Aorta (tissue), 5 donors: ENCODE measurements at places on chromosomes 16 and 17.

DNA sequence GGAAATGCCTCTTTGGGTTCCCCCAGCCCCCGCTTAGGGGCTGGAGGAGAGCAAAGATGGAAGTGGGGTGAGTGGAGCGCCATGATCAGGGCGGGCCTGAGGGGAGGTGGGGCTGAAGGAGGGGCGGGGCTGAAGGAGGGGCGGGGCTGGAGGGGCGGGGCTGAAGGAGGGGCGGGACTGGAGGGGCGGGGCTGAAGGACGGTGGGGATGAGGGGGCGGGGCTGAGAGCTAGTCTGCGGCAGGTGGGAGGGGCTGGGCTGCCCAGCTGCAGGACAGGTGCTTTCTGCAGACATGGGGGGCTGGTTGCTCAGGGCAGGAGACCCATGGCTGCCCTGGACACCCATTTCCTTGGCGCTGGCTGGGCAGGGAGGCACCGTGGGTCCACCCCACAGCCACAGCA lies 39.1 kb upstream of the PABPN1L start:
- DNase-seq, result no peak

- DNase-seq, result no peak
Measured at GRCh38 chr17:81040791-81041337, 5.9 kb downstream of the BAIAP2 start.

DNA sequence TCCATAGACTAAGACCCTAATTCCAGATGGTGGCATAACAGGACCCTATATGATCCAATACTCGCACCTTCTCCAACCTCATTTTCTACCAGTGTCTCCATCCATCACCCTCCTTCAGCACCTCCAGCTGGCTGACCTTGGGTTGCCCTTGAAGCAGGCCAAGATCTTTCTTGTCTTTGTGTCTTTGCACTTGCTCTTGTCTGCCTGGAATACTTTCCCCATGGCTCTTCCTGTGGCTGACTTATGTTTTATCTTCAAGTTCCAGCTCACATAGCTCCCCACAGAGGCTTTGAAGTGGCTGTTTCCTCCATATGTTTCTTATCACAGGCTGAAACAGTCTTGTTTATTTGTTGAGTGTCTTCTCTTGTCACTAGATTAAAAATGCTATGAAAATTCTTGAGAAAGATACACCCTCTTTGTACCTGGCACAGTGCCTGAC lies 29.6 kb upstream of the MMD start:
- no peak for DNase-seq

DNA sequence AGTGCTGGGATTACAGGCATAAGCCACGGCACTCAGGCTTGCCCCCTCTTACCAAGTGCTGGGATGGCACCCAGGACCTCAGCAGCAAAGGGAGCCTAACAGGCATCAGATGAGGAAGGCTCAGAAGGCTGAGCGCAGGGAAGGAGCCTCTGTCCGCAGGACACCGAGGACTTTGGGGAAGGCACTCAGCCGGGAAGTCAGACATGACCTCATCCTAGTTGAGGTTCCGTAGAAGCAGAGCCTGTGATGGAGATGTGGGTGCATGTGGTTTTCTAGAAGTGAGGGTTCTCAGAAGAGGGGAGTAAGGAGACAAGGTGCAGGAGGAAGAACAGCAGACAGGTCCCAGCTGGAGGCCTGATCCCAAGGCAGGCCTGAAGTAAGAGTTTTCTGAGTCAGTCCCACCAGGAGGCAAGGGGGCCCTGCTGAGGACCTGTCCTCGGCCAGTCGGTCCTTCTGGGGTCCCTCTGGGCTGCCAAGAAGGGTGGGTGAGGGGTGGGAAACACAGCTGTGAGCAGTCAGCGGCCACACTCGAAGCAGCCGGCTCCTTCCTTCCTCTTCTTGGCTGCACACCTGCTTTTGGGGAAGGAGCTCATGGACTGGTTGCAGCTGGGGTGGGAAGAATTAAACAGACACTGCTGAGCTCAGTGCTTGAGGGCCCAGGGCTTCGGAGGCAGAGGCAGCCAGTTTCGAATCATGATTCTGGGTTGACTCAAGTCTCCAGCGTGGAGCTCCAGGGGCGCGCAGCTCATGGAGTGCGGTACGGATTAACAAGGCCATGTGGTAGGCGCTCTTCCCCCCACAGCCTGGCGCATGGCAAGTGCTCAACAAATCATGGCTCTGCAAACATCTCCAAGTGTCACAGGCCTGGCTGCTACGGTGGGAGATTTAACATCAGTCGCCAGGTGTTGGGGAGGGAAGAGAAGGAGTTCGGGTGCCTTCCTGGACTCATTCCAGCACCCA lies 38.9 kb upstream of the SNN start:
- DNase-seq, result no peak

GRCh38 chr17:82963104-82963950 lies 116.1 kb upstream of the METRNL start:
- DNase-seq, result peak; percentile 94

GRCh38 chr16:90046122-90046970 lies 27.1 kb upstream of the DBNDD1 start:
- DNase-seq, result peak; percentile 63
